Vagina (tissue), 2 donors: ENCODE measurements at places on chromosomes 13 and 19. TPM values are rescaled to one million over a fixed set of nuclear protein-coding genes. Genes with fewer than 3 reads are reported as not detected.

Gene SIAH3
- total RNA-seq: not detected

Gene ITGBL1
- 6.4 TPM for total RNA-seq

Gene LILRB2
- total RNA-seq: 2.0 TPM

Gene CYP4F8
- total RNA-seq: 0.98 TPM

Gene APBA3
- total RNA-seq: 46.2 TPM

Gene SIGLEC5
- 0.49 TPM for total RNA-seq

Gene SERTM1
- 16.0 TPM for total RNA-seq

Gene IL4I1
- not detected for total RNA-seq

Gene CBARP
- total RNA-seq: 3.9 TPM

Gene VSIG10L
- 20.1 TPM for total RNA-seq

Gene DAND5
- total RNA-seq: not detected

Gene HRC
- total RNA-seq: 0.25 TPM

Gene SMIM17
- 0.98 TPM for total RNA-seq

Gene SOHLH2
- total RNA-seq: not detected

Gene TRIM28
- total RNA-seq: 274 TPM

Gene KLF16
- 7.6 TPM for total RNA-seq

Gene CEACAM4
- not detected for total RNA-seq

Gene IGSF23
- total RNA-seq: not detected

Gene NCAN
- total RNA-seq: not detected

Gene SYNGR4
- total RNA-seq: not detected

Gene GNA15
- 28.2 TPM for total RNA-seq

Gene IQCN
- total RNA-seq: 4.4 TPM

Gene NRTN
- total RNA-seq: 3.7 TPM

Gene TPTE2
- not detected for total RNA-seq

Gene GFY
- total RNA-seq: not detected

Gene CD70
- not detected for total RNA-seq
